Activated CD4-positive, alpha-beta memory T cell treated with anti-CD3 and anti-CD28 coated beads, Interleukin-2, amount 10 ng/mL, durations not matched to agents 7 days and 5 days (primary cell): ENCODE measurements at places on chromosomes 7 and 10. TPM values are rescaled to one million over a fixed set of nuclear protein-coding genes. Genes with fewer than 3 reads are reported as not detected.

Gene KLF14
- not detected for total RNA-seq

Gene MRPL43
- total RNA-seq: 49.3 TPM

Gene GOLGA7B
- total RNA-seq: 10.5 TPM

- DNase-seq: peak; percentile 72
Measured at GRCh38 chr10:30002426-30003266, 56.7 kb downstream of the JCAD start.

DNA sequence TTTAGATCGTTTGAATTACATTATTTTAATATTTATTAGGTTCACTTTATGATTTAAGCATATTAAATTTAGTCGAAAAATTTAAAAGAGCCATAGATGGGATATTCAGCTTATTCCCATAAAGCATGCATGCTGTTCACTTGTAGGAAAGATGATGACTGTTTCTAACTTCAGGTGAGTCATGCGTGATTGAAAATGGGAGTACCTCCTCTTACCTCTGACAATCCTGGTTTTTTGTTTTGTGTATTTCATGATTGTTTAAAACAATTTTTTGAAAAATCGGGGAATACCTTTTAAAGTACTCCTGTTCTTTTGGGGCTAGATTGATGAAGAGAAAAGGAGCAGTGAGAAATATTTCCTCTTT, 1.4 kb downstream of the TNKS2 start:
- DNase-seq: no peak

Gene LRRC61
- total RNA-seq: 26.8 TPM

GRCh38 chr7:38675494-38676106, 44.4 kb upstream of the AMPH start:
- DNase-seq: no peak

DNA sequence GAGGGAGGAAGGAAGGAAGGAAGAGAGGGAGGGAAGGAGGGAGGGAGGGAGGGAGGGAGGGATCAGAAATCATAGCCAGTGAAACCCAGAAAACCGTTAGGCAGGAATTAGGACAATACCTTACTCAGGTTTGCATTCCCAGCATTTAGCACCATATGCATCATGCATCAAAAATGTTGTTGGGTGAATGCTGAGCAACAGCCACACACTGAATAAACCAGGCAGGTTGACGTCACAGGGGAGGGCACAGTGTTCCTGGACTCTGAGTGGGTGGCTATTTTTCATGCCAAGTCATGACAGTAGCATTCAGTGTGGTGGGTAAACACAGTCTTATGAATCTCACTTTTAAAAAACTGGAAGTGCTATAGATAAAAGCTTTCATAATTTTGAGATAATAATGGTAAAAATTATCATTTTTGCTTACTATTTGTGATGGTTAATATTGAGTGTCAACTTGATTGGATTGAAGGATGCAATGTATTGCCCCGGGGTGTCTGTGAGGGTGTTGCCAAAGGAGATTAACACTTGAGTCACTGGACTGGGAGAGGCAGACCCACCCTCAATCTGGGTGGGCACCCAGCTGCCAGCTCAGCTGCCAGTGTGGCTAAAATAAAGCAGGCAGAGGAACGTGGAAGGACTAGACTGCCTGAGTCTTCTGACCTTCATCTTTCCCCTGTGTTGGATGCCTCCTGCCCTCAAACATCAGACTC, 199.1 kb upstream of the PRKCQ start:
- no peak for DNase-seq
